A549 treated with Mapracorat at 1 μM for 4 hours (cell line): ENCODE measurements at places on chromosomes 4 and X. TPM values are rescaled to one million over a fixed set of nuclear protein-coding genes. Genes with fewer than 3 reads are reported as not detected.

NSUN7 gene
- total RNA-seq, result 0.17 to 0.62 TPM (median 0.41 TPM) in 5 replicates

RAB41 gene
- total RNA-seq, result not detected in 5 replicates

SLC10A7 gene
- 1.8 to 2.8 TPM (median 2.1 TPM) in 5 replicates for total RNA-seq

IL21 gene
- not detected in 5 replicates for total RNA-seq

FGF13 gene
- total RNA-seq, result 0.13 TPM in 1 of 5 replicates, not detected in the others

MSMO1 gene
- 16.5 to 22.2 TPM (median 20.3 TPM) in 5 replicates for total RNA-seq

FOXO4 gene
- total RNA-seq, result 0.91 to 1.9 TPM (median 1.5 TPM) in 5 replicates

LUZP4 gene
- total RNA-seq, result not detected in 5 replicates

ZCCHC18 gene
- total RNA-seq, result 0.14 to 0.25 TPM in 2 of 5 replicates, not detected in the others
